ENCODE measurements at places on chromosomes 4 and X.

- DNase-seq, result no peak
Measured at GRCh38 chr4:3436798-3437581, 4.8 kb upstream of the HGFAC start.

- DNase-seq, result no peak
Measured at GRCh38 chr4:1776521-1777161, 16.5 kb upstream of the FGFR3 start.

GRCh38 chr4:41135801-41136200, 78.5 kb downstream of the APBB2 start:
- no peak for DNase-seq

GRCh38 chr4:4491396-4491893, 50.4 kb downstream of the STX18 start:
- DNase-seq, result no peak

GRCh38 chrX:1462596-1463251, 10.0 kb upstream of the ASMTL start:
- no peak for DNase-seq

DNA sequence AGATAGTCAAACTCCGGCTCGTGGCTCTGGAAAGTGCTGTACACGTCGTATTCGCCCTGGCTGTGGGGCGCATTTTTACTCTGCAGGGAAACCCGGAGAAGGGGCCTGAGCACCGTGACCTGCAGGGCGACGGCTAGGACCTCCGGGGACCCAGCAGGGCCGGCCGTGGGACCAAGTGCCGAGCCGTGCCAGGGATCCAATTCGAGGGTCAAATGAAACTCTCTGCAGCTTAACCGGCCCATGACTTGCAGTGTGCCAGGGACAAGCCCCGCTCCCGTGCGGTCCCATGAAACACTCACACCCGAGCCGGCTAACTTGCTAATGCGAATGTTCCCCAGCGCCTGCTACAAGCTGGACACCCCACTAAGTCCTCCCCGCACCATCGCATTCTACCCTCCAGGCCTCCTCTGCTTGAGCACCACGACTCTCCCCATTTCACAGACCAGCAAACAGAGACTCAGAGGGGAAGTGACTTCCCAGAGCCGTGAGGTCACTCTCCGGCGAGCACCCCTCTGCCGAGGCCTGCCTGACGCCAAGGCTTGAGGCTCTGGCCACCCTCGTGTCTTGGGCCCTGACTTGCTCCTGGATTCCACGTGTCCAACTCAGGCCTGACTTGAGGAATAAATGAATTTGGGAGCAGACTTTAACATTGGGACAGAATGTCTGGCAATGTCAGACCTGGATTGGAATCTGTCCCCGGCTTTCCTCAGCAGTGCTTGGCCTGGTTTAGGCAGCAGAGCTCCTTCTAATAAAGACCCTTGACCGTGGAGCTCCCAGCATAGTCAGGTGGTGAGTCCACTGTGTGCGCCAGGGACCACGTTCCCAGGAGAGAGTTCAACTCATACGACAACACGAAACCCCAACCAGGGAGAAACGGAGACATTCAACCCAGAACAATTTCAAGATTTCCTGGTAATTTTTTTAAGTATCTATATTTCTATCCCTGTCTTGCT, 93.6 kb downstream of the PPP2R2C start:
- DNase-seq, result no peak

DNA sequence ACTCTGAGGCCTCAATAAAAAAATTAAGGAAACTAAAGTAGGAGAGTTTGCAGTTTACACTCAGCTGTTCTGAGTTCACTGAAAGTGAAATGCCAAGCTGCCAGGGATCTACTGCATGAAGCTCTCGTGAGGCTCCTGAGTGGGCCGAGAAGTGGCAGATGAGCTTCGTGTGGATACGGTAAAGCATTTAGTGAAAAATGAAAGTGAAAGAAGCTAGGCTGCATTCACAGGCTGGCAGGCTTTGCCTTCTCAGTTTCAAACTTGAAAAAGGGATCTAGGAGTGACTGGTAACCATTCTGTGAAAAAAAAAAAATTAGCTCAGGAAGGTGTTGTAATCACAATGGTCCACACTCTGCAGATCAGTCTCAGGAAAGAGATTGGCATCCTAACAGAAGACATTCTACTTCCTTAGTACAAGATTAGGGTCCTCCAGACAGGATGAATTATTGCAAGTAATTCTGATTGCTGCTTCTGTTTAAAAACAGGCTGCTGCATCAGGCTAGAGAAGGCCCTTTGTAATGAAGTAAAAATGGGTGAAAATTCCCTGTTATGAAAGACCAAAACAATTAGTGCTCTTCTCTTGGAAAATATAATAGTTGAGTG, 679.9 kb downstream of the RPA4 start:
- DNase-seq, result peak; percentile 9

DNA sequence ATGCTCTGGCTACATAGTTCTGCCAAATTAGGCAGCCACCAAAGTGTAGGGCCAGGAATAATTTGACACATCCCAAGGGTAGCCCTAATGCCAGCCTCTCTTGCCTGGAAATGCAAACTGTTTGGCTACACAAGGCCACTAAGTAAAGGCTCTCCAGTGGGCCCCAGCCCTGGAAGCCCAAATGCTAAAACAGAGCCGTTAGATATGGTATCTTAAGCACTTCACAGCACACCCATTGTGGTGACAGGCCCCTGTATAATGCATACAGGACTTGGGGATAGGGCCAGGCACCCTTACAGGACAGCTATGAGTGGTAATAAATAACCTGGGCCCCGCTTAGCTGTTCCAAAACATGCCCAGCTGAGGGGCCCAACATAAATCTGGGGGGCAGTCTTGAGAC, 623.9 kb downstream of the BCOR start:
- no peak for DNase-seq

All from NCI-H748 treated with DMSO at 0.1 percent for 48 hours (cell line).